ENCODE measurements at places on chromosomes 7 and 10.

DNA sequence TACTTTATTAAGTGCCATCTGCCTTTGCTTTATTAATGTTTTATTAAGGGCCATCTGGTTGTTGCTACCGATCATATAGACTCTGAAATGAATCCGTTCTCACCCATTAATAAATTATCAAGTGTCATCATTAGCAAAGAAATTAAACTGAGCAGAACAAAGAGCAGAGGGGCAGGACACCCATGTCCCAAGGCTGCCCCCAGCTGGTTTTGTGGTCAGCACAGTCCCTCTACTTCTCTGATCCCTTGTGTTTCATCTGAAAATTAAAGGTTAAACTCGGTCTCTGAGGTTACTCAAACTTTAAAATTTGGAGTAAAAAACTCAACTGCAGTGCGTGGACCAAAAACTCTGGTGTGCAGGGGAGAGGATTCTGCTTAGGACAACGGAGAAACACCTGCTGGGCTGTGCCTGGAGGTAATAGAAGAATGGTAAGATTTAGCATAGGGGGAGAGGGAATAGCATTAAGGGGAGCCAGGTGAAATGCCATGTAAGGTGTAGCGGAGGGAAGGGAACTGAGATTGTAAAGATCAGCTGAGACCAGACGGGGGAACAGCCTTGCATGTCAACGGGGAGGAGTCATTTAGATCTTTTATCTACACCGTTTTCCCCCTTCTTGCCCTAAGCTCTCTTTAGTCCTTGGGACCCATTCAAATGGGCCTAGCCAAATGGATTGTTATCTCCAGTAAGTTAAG, 10.8 kb upstream of the GSDME start:
- DNase-seq = no peak

DNA sequence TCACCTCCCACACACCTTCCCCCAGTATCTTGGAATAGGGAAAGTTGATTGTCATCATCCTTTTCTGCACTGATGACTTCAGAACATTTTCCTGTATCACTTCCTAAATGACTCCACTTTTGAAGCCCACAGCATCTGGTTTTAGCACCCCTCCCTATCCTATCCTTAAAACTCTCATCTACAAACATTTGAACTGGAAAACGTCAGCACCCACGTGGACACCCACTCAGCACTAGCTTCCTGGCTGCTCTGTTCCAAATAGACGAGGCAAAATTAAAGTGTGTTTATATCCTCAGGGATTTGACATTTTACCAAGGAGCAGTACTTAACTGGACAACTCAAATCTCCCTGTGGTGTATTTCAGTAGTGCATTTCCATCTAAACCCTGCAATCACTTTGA, 73.9 kb downstream of the REEP3 start:
- DNase-seq = no peak

- DNase-seq = no peak
Observed at GRCh38 chr7:41098402-41098801, 604.5 kb downstream of the INHBA start.

- no peak for DNase-seq
Observed at GRCh38 chr10:132363376-132363775, 31.4 kb downstream of the LRRC27 start.

DNA sequence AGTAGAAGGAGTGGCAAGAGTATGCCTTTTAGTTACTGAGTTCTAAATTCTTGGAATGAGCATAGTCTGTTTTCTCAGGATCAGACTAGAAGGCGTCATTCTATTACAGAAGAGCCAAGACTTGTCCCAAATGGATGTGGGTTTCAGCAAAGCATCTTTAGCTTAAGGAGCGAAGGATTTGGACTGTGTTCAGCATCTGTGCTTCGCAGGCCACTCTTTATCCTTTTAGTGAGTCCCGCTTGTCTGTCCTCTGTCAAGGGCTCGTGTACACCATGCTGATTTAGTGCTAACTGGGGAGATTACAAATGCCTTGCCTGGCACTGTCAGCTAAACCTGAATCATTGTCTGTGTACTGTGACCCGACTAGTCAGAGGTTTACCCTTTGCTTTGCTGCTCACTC, 465.7 kb downstream of the AUTS2 start:
- no peak for DNase-seq

GRCh38 chr10:30178356-30178964, 119.1 kb upstream of the JCAD start:
- no peak for DNase-seq

Data from CMK (cell line).